ENCODE measurements at places on chromosomes 2 and 18.

GRCh38 chr2:202375033-202375608 lies 1.0 kb upstream of the BMPR2 start:
- DNase-seq = no peak

DNA sequence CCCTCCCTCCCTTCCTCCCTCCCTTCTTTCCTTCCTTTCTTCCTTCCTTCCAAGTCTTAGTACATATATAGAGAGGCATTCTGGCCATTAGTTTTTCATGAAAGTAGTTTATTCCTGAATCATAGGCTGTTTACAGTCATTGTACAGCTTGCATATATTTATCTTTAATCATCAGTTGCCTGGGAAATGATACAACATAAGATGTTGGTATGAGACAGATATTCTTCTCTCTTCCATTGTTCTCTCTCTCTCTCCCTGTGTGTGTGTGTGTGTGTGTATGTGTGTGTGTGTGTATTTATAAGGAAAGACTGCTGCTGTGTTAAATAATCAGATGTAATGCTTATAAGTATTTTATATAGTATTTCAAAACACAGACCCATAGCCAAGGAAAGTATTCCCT lies 289.8 kb upstream of the UBE2E3 start:
- DNase-seq = no peak

GRCh38 chr2:127567351-127567854 lies 31.9 kb downstream of the MYO7B start:
- no peak for DNase-seq

GRCh38 chr18:6659963-6660725 lies 69.4 kb upstream of the ARHGAP28 start:
- DNase-seq = no peak

- no peak for DNase-seq
These were observed 42.0 kb downstream of the ZFP36L2 start for GRCh38 chr2:43184339-43184895.

DNA sequence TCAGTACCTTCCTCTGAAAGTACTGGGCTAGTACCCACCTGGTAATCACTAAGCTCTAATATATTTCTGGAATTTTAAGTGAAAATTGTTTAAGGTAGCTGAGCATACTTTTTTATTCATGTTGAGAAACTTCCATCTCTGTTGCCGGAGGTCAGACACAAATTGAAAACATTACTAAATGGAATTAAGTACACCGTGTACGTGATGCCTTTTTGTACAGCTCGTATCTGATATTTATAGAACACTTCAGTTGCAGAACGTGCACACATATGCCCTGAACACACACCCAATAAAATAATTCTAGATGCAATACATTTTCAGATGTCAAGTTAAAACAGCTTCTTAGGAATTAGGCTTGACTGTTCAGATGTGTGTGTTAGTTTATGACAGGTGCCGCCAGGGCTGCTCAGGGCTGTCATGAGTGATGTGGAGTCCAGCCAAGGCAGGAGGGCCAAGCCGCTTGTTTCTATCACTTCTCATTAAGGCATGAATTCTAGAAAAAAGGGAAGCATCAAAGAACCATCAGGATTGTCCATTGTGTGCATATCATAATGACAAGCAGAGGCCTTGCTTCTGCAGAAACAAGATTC lies 80.9 kb upstream of the FOSL2 start:
- no peak for DNase-seq

DNA sequence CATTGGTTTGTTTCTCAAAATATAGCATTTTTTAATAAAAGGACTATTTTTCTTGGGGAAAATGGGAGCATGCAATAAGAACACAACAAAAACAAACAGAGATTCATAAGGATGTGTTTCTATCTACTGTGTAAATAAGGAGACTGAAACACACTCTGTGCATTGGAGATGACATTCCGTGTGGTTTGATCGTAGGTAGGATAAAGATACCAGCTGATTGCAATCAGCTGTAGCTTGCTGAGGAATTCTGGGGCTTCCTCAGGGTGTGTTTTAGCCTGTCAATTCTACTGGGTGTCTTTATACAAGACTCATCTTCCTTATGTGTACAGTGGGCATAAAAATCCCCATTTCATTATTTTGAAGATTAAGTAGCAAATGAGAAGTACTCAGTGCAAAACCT lies 591.6 kb downstream of the DSC3 start:
- DNase-seq = no peak

DNA sequence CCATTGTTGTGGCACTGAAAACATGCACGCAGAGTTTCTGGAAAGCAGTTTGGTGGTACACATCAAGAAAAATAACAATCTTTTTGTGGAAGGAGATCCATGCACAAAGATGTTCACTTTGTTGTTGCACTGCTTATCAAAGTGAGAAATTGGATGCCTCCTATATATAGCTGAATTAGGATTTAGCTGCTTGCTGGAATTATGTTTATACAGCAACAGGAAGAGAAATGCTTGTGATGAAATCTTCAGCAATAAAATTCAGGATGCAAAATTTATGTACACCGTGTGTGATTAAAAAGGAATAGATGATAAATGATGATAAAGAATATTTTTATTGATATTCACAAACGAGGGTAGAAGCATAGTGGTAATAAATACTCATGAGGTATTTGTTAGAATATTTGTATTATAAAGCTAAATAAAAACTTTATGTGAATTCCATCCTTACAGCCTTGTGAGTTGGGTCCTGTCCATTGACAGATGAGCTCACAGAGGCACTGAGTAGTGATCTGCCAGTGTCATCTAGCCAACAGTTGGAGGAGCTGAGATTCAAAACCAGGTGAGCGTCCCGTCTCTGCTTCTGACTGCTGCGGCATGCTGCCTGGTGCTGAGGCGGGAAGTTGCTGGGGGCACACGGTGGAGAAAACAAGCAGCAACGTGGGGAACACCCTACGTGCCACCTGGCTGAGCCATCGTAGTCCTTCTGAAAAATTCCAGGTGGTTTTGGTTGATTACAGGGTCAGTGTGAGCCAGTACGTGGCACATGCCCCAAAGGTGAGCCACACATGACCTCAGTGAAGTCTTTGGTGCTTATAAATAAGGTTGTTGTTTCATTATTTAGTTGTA lies 80.2 kb downstream of the ASAP2 start:
- DNase-seq = no peak

GRCh38 chr2:226799976-226800940 lies 638 bp upstream of the IRS1 start:
- no peak for DNase-seq

Data from activated naive CD8-positive, alpha-beta T cell treated with anti-CD3 and anti-CD28 coated beads, Interleukin-2, amount 50 U/mL, for 16 hours (primary cell).